Ammon's horn (tissue), 1 donor: ENCODE measurements at places on chromosomes 12 and 14.

GRCh38 chr12:111322336-111323250 lies 46.3 kb downstream of the PHETA1 start:
- peak; percentile 43 for DNase-seq

- no peak for DNase-seq
Observed at GRCh38 chr12:23893611-23894010, 55.9 kb downstream of the SOX5 start.

GRCh38 chr14:91722386-91722785 lies 9.5 kb downstream of the CATSPERB start:
- no peak for DNase-seq

DNA sequence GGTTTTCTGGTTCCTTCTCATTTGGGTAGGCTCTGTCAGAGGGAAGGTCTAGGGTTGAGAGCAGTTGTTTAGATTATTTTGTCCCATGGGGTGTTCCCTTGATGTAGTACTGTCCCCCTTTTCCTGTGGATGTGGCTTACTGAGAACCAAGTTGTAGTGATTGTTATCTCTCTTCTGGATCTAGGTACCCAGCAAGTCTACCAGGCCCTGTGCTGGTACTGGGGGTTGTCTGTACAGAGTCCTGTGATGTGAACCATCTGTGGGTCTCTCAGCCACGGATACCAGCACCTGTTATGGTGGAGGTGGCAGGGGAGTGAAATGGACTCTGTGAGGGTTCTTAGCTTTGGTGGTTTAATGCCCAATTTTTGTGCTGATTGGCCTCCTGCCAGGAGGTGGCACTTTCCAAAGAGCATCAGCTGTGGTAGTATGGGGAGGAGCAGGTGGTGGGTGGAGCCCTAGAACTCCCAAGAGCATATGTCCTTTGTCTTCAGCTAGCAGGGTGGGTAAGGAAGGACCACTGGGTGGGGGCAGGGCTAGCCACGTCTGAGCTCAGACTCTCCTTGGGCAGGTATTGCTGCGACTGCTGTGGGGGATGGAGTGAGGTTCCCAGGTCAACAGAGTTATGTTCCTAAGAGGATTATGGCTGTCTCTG lies 179.3 kb upstream of the BTG1 start:
- no peak for DNase-seq

DNA sequence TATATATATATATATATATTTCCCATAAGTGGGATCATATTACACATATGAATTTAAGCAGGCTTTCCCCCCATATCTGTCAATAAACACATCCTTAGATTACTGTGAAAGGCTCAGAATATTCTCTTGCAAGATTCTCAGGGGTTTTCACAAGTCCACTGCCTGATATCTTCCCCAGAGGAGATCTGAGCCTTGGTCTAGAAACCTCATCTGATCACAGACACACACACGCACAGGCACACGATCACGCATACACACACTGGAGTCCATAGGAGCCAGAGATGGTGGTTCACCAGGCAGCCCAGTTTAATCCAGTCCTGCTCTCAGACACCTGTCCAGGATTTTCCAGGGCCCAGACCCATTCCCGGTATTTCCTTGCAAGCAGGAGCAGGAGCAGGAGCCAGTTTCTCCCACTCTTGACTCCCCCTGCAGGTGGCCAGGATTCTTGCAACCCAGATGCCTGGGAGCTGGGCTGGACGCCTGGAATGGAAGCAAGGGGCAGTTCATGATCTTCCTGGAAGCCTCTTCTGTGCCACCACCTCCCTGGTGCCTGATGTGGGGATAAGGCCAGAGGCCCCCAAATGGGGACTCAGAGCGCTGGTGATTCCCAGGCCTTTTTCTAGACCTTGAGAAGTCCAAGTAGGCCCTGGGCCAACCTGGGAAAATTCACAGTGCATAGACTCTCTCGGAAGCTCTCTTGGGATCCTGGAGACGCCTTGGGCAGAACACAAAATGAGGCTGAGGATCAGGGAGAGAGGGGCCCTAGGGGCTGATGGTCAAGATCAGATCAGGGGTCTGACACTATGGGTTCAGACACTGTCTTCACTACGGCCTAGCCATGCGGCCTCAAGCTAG lies 16.5 kb upstream of the KRT78 start:
- peak; percentile 62 for DNase-seq

- DNase-seq = no peak
Observed at GRCh38 chr14:96084796-96085195, 45.6 kb downstream of the C14orf132 start.

DNA sequence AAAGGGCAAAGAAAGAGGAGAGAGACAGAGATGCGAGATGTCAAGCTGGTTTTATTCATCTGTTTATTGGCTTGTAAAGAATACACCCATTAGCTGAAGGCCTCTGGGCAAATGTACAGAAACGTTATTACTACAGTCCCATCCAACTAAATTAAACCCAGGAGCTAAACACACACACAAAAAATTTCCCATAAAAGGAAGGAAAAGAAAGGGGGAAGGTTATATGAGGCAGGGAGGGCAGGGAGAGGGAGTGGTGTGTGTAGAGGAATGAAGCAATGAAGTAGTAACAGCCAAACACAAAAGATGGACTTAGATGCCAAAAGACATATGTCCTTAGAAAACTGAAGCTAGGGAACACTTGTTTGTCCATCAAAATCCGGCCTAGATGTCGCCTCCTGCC lies 3.1 kb upstream of the MFAP5 start:
- DNase-seq = no peak

DNA sequence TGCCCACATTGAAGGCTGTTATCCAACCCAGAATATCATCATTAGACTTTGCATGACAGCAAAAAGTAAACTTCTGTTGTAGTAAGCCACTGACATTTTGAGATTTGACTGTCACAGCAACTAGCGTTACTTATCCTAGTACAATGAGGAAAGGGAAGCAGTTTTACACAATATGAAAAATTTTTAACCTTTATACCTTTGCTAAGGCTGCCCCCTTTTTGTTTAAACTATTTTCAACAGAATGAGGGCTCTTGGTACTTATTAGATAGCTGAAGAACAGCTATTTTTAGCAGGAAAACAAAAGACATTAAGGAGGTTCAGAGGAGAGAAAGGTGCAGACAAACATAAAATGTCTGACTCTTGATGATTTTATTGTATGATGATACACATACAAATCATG lies 23.4 kb upstream of the TMX1 start:
- no peak for DNase-seq

DNA sequence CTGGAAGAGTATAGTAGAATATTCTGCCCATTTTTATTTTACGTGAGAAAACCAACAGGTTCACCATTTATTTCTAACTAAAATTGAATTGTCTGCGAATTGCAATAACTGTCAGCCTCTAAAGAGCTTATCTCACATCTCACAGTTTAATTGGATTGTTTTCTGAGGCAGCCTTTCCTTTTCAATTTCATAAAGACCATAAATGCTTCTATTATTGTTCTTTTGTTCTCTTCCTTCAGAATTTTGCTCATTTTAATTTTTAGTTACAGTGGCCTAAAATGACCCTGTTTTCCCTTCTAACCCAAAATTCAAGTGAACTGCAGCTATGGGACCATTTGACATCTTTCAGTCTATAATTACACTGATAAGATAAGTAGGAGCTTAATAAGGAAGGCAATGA lies 147.6 kb downstream of the KLHL28 start:
- no peak for DNase-seq

DNA sequence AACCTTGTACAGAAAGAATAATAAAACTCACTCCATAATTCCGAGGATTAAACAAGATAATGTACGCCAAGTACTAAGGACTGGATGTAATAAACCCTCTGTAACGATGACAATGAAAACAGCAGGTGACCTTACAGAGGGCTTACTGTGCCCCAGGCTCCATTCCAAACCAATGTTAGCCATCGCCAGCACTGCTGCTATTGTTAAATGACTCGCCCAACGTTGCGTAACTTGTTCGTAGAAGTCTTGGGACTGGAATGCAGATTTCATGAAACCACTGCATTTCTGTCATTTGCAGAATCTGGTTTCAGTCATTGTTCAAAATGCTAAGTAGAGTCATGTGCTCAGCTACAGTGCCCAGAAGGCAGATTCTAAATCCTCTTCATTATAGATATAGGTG lies 728 bp upstream of the STON2 start:
- DNase-seq = peak; percentile 31
